ENCODE measurements at places on chromosomes 2 and 18. TPM values are rescaled to one million over a fixed set of nuclear protein-coding genes. Genes with fewer than 3 reads are reported as not detected.
A peak's percentile ranks its signal among the peaks of the same experiment; 100 is the strongest.

DNA sequence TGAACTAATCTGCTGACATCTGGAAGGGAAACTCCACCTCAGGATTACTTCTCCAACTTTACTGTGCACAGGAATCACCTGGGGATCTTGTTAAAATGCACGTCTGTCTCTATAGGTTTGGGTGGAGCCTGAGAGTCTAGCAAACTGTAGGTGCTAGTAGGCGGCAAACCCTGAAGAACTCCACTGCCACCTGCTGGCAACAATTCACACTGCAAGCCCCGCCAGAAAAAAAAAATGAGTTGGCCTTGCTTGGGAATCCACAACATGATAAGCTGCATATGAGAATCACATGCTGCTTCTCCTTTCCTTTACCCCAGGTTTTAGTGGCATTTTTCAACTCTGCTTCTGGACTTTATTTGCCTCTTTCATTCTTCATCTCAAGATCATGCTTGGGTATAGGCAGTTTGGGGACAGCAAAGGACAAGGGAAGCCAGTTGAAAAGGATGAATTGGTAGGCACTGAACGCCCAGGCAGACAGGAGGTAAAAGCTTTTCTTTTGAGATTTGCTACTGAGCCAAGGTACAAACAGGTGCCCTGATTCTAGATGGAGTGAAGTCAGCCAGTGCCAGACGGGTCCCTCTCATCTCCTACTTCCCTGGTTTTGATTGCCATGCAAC is 88.8 kb downstream of the VIT start:
- DNase-seq: peak; percentile 39

Gene SCN9A
- total RNA-seq: 0.99 TPM

DNA sequence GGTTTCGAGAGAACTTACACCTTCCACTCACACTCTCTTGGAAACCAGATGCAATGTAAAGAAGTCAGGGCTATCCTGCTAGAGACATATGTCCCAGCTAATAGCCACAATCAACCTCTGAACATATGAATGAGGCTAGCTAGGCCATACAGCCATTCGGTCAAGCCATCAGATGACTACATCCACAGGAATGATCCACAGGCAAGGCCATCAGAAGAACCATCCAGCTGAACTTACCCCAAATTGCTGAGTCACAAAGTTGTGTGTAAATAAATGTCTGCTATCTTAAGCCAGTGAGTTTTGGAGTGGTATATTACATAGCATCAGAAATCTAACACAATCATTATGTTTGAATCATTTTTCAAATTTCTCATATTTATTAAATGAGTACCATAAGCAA is 5.2 kb upstream of the SPAST start:
- no peak for DNase-seq

DNA sequence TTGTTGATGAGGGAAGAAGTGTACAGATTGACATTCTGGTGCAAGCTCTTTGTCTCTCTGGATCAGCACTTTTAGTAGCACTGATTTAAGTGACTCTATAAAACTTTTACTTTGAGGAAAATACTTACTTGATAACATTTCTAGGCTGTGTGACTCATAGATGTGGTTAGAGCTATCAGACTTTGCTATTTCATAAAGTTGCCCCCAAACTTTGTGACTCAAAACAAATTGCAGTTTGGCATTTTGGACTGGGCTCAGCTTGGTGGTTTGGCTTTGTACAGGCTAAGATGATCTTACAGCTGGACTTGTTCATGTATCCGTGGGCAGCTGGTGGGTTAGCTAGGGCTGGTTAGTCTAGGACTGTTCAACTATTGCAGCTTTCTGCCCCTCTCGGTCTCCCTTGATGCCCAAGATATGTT is 42.1 kb upstream of the GLS start:
- DNase-seq: no peak

- no peak for DNase-seq
Observed at GRCh38 chr18:6397931-6398566, 16.7 kb downstream of the L3MBTL4 start.

DNA sequence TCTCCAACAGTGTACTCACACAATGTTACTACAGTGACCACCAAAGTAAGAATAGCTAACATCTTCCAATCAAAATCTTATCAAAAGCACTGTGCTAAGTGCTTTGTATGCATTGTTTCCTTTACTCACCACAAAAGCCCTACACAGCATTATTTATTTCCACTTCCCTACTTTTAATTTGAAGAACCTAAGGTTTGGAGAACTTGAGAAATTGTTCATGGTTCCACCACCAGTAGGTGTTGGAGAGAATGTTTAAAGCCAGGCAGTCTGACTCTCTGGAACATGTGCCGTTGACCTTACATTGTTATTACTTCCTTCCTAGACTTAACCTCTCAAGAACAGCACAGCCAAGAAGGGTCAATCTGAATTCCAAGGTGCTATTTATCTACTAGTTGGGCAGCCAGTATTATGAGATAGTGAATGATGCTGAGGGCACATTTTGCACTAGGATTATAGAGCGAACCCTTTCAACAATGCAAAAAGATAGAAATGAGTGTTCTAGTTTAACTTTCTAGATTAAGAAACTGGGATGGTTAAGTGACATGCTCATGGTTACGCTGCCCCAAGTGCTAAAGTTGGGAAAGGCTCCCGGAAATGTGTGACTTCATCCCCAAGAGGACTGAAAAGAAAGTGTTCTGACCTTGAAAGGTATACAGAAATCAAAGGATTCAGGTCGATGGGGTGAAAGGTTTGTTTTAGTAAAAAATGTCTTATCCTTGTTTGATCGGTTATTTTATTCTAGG is 55.2 kb upstream of the FAM136A start:
- DNase-seq: no peak

- peak; percentile 90 for DNase-seq
Observed at GRCh38 chr2:41932241-41933045, 115.4 kb upstream of the PKDCC start.

Gene PIGN
- total RNA-seq: 16.6 TPM

GRCh38 chr2:70496819-70497218 is 56.8 kb downstream of the TGFA start:
- DNase-seq: no peak

- DNase-seq: peak; percentile 37
Observed at GRCh38 chr2:121287146-121287798, 2.3 kb upstream of the TFCP2L1 start.

DNA sequence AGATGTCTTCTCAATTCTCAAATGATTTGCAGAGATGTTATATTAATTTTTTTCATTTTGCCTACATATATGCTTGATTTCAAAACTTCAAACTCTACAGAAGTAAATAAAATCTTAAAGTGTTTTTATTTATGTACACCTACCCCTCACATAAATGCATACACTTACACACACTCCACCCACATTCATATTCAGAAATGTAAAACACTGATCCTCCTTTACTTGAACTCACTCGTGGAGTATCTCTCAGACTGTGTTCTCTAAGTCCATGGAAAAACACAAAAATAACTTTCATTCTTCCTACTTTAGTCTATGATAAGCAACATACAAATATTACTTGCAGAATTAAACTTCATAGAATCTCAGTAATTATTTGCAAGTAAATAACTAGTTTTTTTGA is 209.1 kb upstream of the RBMS1 start:
- DNase-seq: no peak

Gene CDCA7
- 1.1 TPM for total RNA-seq

- DNase-seq: no peak
Observed at GRCh38 chr18:24168496-24168895, 29.6 kb downstream of the CABYR start.

- DNase-seq: no peak
Observed at GRCh38 chr2:129297430-129297829, 682.0 kb upstream of the RAB6C start.

GRCh38 chr18:24762511-24762910 is 302.1 kb downstream of the HRH4 start:
- DNase-seq: no peak

Gene ALPG
- not detected for total RNA-seq

Gene DCDC2C
- not detected for total RNA-seq

Gene HOXD12
- not detected for total RNA-seq

DNA sequence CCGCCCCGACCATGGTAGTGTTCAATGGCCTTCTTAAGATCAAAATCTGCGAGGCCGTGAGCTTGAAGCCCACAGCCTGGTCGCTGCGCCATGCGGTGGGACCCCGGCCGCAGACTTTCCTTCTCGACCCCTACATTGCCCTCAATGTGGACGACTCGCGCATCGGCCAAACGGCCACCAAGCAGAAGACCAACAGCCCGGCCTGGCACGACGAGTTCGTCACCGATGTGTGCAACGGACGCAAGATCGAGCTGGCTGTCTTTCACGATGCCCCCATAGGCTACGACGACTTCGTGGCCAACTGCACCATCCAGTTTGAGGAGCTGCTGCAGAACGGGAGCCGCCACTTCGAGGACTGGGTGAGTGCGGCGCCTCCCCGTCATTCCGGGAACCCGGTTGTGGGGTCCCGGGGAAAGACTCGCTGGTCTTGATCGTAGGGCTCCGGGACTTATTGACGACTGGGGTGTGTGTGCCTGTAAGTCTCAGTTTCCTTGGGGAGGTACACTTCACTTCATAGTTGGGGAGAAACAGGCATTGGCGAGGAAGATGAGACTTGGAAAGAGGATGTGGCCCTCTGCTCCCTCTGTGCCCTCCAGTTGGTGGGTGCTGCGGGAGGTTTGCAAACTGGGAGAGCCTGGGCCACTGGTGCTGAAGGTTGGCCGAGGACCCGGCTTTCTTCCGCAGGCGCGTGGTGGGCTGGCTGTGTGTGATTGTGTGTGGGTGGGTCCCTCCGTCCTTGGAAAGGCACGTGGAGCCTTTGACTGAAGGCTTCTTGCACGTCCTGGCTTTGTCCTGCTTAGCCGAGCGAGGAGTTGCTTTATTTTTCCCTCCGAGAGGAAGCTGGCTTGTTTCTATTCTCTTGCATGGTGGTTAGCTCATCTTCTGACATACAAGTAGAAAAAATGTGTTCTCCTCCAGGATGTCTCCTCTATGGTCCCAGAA is 886 bp downstream of the PRKCE start:
- DNase-seq: peak; percentile 72

GRCh38 chr2:157087373-157088002 is 170.0 kb upstream of the GALNT5 start:
- DNase-seq: peak; percentile 13

DNA sequence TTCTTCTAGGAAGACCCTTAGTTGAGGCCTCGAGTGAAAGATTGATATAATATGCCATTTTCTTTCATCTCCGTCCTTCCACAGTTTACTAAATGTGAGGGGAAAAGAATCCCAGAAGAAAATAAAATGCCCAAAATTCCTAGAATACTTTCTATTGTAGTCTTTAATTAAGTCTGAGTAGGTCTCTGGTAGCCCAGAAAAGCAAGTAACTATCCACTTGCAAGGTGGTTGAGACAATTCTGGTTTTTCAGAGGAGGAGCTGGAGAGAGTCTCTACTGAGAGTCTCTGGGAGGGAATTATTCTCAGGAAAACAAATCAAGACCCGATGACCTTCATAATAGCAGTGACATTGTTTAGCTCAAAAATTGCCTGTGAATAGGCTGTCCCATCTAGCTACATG is 63.9 kb upstream of the TTC39C start:
- DNase-seq: no peak

Gene PLCL1
- total RNA-seq: 101 TPM

Gene KLHL41
- 128 TPM for total RNA-seq

GRCh38 chr2:223635080-223635479 is 32.9 kb upstream of the SCG2 start:
- no peak for DNase-seq

DNA sequence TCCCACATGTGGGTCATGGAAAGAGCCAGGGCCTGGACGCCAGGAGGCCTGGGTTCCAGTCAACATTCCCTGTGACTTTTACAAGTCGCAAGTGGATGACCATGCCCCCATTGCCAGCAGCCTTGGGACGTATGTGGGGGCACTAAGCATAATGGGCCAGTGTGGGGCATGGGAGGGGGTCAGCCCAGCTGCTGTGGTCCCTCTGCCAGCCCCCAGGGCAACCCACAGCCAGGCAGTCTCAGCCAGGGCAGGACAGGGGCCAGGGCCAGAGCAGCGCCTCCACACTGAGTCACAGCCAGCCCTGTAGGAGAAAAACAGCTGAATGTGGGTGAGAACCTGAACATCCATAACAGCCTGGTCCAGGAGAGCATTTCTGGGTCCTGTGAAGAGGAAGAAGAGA is 173.2 kb downstream of the GFPT1 start:
- no peak for DNase-seq

DNA sequence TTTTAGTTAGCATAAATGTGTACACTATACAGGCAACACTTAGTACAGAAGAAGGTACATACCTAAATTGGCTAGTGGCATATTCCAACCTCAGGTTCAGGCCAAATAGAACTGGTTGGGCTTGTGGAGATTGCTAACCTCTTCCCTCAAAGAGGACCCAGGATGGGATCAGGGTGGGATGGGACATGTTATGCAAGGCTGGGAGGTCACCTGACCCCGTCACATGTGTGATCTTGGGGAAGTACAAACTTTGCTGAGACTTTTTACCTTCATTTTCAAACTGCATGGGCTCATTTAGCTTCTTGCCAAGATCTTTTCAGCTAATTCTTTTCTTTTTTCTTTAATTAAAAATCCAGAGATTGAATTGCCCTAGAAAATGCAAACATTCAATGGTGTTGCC is 36.9 kb downstream of the TMEM17 start:
- no peak for DNase-seq

Gene PSMA8
- not detected for total RNA-seq

Gene MYO7B
- total RNA-seq: 0.56 TPM

GRCh38 chr2:44424211-44424610 is 62.5 kb downstream of the CAMKMT start:
- no peak for DNase-seq

Gene TEX44
- not detected for total RNA-seq

- DNase-seq: peak; percentile 42
Observed at GRCh38 chr2:109351164-109351756, 222.3 kb downstream of the SH3RF3 start.

DNA sequence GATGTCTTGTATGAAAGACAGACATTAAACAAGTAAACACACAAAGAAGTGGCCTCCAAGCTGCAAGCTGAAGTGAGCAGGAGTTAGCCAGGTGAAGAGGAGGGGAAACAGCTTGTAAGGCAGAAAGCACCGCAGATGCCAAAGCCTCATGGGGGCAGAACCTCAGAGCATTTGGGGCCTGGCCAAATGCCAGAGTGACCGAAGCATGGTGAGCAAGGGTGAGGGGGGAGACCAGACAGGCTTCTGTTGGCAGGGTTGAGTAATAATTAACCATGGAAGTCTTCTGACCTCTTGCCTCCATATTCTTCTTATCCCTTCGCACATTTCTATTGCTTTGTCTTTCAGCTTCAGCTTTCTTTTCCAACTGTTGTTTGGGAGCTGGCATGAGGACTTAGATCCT is 5.6 kb downstream of the QPCT start:
- no peak for DNase-seq

Gene FER1L5
- total RNA-seq: not detected

GRCh38 chr2:2580341-2580740 is 249.3 kb upstream of the MYT1L start:
- DNase-seq: no peak

GRCh38 chr2:119592436-119592835 is 48.2 kb downstream of the CFAP221 start:
- DNase-seq: no peak

Gene PRKAG3
- not detected for total RNA-seq

Gene ANKRD30BL
- total RNA-seq: not detected

Gene COPS9
- total RNA-seq: 166 TPM

DNA sequence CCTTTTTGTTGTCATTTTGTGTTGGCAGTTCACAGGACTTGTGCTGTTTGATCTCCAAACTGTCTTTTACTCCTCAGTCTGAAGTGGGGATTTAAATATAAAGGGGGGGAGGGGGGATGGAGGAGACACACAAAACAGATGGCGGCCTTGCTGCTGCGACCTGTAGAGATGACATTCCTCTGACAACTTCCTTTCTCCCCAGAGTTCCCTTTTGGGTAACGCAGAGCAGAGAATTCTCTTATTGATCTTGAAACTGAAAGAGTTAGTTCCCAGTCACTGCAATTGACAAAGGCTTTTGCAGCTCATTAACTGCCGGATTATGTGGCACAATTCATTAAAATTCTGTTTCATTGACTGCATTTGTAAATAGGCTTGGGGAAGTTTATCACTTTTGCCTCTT is 279.3 kb downstream of the TSN start:
- no peak for DNase-seq
